ENCODE measurements at places on chromosomes 13 and 19.
A peak's percentile ranks its signal among the peaks of the same experiment; 100 is the strongest.

- no peak for DNase-seq
Measured at GRCh38 chr13:38386421-38386820, 36.8 kb downstream of the UFM1 start.

DNA sequence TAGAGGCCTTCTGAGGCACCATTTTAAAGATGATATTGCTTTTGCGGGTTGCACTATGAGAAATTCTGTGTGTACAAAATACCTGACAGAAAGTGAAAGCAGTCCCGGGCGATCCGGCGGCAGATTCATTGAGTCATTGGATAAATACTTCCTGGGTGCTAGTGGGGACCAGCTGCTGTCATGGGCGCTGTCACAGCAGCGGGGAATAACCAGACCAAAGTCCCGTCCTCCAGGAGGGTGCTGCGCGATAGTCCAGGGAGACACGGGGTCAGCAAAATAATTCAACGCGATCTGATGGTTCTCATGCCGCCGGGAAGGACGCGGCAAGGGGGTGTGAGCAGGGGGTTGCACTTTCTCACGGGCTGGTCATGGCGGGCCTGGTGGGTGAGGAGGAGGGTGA lies 13.5 kb downstream of the ZFR2 start:
- no peak for DNase-seq

DNA sequence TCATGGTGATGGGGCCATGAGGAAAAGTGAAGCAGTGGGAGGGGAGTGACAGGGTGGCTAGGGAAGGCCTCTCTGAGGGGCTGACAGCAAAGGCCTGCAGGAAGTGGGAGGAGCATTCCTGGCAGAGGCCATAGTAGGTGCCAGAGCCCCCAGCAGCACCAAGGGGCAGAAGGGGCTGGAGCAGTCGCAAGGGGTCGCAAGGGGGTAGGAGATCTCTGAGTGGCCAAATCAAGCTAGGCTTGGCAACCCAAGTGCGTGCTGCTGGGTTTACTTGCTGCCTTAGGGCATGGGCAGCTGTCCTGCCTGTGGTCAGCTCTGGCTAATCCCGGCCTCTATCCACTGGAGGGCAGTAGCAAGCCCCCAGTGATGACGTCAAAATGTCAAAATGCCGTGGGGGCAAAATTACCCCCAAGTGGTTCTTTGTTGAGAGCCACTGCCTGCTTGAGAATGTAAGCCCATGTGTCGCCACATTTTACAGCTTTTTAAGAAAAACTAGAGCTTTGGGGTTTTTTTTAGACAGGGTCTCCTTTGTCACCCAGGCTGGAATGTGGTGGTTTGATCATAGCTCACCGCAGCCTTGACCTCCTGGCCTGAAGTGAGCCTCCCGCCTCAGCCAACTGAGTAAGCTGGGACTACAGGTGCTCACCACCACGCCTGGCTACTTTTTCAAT lies 11.8 kb downstream of the CCDC97 start:
- peak; percentile 71 for DNase-seq

DNA sequence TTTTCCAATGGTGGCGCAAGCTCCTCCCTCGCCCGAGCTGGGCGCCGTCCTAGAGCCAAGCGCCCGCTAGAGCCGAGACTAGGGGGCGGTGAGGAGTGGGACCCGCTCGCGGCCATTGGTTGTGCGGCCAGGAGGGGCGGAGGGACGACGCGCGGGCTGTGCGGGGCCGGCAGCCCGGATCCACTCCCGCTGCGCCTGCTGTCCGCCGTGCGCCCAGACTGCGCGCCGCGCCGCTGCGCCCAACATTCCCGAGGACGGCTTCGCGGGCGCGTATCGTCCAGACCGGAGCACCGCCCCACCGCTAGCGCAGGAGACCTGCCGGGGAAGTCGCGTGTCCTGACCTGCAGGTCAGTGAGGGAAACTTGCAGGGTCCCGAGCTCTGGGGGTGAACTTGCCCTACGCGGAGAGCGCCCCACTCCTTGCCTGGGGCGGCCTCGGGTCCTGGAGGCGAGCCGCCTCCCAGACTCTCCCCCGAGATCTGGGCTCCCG lies at the start of gene SERTM1:
Gene SERTM1, plus strand, starts transcription at position 183 of the 489 bp plus-strand sequence. CDS start 21,059 bp downstream, outside the sequence.
- DNase-seq: peak; percentile 80

DNA sequence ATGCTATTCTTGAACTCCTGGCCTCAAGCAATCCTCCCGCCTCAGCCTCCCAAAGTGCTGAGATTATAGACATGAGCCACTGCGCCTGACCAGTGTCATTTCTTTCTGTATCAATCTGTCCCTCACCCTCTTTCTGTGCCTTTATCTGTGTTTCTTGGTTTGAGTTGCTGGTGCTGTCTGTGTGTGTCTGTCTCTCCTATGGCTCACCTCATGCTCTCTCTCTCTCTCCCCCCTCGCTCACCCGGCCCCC lies 9.9 kb downstream of the IRF2BP1 start:
- no peak for DNase-seq

GRCh38 chr19:10279737-10280442 lies 6.9 kb upstream of the ICAM4 start:
- no peak for DNase-seq

GRCh38 chr19:42066075-42066754 lies 3.8 kb downstream of the GRIK5 start:
- DNase-seq: peak; percentile 78

DNA sequence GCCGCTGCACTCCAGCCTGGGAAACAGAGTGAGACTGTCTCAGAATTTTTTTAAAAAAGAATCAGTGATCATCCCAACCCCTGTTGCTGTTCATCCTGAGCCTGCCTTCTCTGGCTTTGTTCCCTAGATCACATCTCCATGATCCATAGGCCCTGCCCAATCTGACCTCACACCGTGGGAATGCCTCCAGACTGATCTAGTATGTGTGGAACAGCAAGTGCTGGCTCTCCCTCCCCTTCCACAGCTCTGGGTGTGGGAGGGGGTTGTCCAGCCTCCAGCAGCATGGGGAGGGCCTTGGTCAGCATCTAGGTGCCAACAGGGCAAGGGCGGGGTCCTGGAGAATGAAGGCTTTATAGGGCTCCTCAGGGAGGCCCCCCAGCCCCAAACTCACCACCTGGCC lies at the start of gene KLK2:
Gene KLK2, plus strand, starts transcription at position 384 of the 400 bp plus-strand sequence. CDS start 35 bp downstream, outside the sequence.
- no peak for DNase-seq

DNA sequence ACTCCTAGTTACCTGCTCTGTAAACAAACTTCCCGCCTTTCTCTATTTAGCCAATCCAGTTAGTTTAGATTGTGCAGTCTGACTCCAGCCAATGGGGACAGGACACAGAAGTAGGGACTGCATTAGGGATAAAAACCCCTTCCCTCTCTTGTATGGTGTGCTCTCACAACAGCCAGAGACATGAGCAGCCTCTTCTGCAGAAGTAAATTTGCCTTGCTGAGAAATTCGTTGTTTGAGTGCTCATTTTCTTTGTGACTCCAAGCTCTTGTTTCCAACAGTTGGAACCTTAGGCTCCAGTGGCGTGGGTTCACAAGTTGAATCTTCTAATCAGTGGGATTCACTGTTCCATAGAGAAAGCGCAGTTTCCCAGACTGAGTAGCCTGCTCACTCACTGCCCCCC lies 66.1 kb downstream of the ZNF93 start:
- DNase-seq: no peak

- no peak for DNase-seq
Measured at GRCh38 chr19:29796173-29796573, 15.6 kb upstream of the CCNE1 start.

- DNase-seq: peak; percentile 74
Measured at GRCh38 chr19:44808463-44809371, at the start of gene BCAM. Gene BCAM (plus strand): TSS chr19:44809103. CDS start chr19:44809125, 22 bp downstream.

DNA sequence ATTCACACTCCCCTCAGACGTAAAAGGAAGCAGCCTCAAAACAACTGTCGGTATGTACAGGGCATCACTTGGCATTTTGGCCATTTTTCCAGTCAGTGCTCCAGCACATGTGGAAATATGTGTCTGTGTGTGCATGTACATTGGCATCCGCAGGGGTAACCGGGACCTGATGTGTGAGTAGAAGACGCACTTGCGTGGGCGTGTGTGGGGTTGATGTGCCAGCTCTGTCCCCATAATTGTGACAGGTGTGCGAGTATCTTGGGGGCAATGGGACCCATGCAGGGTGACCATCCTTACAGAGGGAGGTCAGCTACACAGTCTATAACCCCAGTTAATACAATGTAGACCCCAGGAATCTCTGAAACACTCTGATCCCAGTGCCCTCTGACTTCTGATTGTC lies 7.3 kb upstream of the ZNF331 start:
- no peak for DNase-seq

DNA sequence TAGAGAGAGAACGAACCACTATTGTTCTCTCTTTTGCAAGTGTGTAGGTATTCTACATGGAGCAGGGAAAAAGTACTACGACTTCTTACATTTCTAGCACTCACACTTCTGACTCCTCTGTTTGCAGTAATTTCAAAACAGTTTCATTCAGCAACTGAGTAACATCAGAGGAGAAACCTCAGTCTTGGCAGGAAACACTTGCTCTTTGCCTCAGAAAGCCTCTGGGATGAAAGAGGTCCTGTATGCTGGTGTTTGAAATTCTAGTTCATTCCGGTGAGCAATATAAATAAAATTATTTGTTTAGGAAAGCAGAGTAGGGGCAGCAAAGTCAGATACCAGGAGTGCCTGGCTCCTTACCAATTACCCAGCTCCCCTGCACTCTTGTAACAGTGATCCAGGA lies 595.5 kb downstream of the TBC1D4 start:
- DNase-seq: no peak

GRCh38 chr13:32840989-32841713 lies 175.1 kb upstream of the KL start:
- peak; percentile 37 for DNase-seq

GRCh38 chr13:27159806-27160563 lies 11.6 kb downstream of the USP12 start:
- DNase-seq: no peak

DNA sequence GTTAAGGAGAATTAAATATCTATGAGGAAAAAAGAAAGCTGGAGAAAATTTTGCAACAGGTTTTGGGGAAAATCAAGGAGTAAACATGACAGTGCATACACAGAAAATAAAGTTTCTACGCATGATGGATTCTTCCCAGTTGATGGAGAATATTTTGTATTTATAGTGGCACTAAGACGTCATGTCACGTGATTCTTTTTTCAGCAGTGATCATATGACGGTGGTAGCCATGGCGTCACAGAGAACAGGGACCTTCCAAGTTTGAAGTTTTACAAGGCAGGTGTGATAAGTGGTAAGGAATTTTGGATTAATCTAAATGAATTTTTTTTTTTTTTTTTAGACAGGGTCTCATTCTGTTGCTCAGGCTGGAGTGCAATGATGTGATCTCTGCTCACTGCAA lies 8.5 kb downstream of the MBD3L1 start:
- no peak for DNase-seq

DNA sequence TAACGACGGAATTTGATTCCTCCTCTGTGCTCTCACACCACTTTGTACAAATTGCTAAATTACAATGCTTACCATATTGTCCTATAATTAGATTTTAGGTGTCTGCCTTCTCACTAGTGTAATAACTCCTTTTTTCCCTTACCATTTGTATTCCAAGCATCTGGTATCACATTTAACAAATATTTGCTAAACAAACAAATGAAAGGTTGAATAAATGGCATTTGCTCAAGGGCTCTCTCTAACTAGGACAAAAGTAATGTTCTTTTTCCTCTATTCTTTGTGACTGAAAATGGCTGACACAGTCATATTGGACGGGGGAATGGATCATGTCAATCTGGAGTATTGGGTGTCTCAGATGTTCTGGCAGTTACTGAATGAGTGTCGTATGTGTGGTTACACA lies 99.7 kb downstream of the ENOX1 start:
- DNase-seq: no peak

DNA sequence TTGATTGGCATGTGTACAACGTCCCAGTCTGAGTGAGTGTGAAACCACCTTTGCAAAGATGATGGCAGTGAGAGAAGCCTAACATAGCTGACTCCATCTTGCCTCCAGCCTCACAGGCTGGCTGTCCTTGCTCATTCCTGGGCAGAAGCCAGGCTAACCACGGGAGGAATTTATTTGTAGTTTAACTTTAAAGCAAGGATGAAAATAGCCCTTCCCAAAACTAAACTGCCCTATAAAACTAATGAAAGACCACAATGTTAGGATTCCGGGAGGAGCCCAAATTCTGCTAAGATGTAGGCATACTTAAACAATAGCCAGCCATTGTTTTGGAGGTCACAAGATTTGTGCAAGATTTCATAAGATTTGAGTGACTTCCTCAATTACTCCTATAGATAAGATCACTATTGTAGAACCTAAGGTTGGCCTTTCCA lies 96.6 kb upstream of the LSM14A start:
- no peak for DNase-seq

GRCh38 chr13:113400621-113401451 lies 36.9 kb upstream of the GRTP1 start:
- no peak for DNase-seq

- no peak for DNase-seq
Measured at GRCh38 chr19:42198676-42199439, 18.6 kb downstream of the DEDD2 start.

DNA sequence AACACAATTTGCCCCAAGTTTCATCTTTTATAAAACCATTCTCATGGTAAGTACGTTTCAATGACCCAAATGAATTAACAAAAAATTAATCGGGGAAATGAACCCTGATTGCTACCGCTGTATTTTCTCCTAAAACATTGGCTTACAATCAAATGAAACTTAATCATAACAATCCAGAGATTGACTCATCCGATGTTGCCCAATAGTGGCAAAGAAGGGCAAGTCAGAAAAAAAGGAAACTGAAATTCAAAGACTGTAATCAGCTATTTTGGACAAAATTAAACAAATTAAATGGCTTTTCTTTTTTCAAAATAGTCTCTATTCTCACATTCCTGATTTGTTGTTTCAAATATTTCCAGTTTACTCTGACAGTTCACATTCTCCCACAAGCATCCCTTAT lies 3.9 kb upstream of the ACOD1 start:
- no peak for DNase-seq

DNA sequence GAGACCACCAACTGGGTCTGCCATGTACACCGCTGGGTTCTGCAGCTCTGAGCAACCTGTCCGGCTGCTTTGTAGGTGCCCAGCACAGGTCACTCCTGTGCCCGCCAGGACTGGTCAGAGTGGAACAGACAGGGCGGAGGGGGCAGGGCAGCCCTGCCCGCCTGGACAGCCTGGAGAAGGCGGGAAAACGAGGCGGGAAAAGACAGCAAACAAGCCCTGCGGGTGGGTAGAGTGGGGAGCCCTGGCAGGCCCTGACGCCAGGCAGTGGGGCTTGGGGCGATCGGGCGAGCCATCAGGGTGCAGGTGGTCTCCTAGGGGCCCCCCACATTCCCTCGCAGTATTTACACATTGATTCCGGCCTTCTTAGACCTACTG lies 533 bp upstream of the UHRF1 start:
- no peak for DNase-seq

GRCh38 chr19:12666265-12667048 lies at the start of the genes MAN2B1 and WDR83:
Gene MAN2B1 (minus strand): TSS chr19:12666742. CDS start chr19:12666701, 41 bp downstream.
Gene WDR83 (plus strand): TSS chr19:12666807. CDS start chr19:12669791, 2,984 bp downstream.
- DNase-seq: peak; percentile 88

- DNase-seq: peak; percentile 92
Measured at GRCh38 chr19:52048555-52049501, at the start of gene ZNF432. Gene ZNF432 (minus strand): TSS chr19:52048838. CDS start chr19:52046868, 1,970 bp downstream.

DNA sequence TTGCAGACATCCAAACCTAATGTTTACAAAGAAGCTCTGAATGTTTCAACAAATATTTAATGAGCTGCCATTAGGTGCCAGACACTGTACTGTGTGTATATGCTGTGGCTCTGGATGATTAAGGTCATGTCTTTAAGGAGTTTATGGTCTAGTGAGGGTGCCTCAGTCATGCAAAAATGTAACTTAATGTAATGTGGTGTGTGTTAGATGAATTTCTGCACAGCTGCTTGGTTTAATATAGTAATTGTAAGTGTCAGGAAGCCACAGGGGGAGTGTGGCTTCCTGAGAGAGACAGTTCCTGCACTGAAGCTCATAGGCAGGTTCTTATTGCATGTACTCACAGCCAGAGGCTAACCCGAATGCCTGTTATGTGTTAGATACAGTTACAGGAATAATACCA lies 43.3 kb downstream of the SPATA13 start:
- DNase-seq: no peak

All from BE2C (cell line).